ENCODE measurements at places on chromosomes 6 and 20. TPM values are rescaled to one million over a fixed set of nuclear protein-coding genes. Genes with fewer than 3 reads are reported as not detected.

DNA sequence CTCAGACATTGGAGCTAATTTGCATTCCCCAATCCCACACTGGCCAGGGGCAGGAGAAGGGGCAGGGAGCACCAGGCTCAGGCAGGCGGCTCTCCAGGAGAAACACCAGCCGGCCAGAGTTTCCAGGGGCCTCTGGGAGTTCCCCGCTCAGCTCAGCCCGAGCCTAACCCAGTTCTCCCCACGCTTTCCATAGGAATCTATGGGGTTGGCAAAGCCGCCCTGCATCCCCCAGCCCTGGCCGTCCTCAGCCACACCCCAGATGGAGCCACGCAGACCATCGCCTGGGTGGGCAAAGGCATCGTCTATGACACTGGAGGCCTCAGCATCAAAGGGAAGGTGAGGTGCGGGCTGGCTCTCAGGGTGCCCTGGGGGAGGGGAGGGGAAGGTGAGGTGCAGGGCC, 8.2 kb downstream of the NPEPL1 start:
- DNase-seq = no peak

DNA sequence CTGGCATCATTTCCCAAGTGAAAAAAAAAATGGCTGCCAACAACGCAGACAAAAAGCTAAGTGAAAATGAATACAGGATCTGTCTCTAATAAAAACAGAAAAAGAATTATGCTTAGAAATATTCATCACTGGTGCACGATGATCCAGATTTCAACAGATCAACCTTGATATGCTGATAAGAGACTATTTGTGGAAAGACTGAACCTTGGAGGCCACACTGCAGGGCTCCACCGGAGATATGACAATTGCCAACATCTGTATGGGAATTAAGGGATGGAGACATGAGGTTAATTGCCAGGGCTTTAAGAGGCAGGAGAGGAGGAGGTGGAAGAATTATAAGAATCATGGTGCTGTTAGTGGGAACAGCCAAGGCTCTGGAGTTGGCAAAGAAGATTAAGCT, 48.3 kb downstream of the PFDN4 start:
- no peak for DNase-seq

The MEI4 gene
- 0.09 TPM for total RNA-seq

- DNase-seq = no peak
Measured at GRCh38 chr6:33088258-33088930, 12.6 kb downstream of the HLA-DPB1 start.

DNA sequence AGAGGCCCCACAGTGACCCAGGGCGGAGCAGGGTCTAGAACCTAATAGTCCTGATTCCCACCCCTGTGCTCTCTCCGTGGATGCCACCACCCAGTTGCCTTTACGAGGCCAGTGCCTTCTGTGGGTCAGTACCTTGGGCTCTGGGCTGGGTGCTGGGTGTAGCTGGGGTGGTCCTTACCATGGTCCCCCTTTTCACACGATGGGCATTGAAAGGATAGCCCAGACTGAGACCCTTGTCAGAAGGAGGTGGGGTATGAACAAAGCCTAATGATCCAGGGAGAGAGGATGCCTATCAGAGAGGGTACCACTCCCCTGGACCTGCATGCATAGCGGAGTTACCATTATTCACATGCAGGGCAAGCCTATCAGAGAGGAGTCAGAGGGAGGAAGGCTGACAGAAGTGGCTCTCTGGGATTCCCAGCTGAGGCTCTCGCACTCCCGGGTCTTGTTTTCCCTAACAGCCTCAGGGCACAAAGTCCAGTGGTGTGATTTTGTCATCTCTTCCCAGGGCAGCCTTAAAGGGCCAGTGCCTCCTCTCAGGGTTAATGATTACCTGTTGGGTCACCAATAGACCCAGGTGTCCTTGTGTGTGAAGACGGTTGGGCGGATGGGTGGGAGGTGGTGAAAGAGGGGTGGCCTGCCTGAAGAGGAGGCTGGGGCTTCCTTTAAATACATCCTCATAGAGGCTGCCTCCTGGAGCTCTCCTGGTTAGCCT, 36.2 kb downstream of the VEGFA start:
- DNase-seq = peak; percentile 82

The RNF144B gene
- 12.1 TPM for total RNA-seq
